ENCODE measurements at places on chromosomes 3 and 15.

GRCh38 chr15:89143503-89144162 lies 55.4 kb downstream of the ABHD2 start:
- peak; percentile 73 for DNase-seq

- no peak for DNase-seq
Measured at GRCh38 chr3:86887876-86888275, 103.1 kb downstream of the VGLL3 start.

GRCh38 chr15:55084216-55084615 lies 112.5 kb downstream of the RSL24D1 start:
- no peak for DNase-seq

DNA sequence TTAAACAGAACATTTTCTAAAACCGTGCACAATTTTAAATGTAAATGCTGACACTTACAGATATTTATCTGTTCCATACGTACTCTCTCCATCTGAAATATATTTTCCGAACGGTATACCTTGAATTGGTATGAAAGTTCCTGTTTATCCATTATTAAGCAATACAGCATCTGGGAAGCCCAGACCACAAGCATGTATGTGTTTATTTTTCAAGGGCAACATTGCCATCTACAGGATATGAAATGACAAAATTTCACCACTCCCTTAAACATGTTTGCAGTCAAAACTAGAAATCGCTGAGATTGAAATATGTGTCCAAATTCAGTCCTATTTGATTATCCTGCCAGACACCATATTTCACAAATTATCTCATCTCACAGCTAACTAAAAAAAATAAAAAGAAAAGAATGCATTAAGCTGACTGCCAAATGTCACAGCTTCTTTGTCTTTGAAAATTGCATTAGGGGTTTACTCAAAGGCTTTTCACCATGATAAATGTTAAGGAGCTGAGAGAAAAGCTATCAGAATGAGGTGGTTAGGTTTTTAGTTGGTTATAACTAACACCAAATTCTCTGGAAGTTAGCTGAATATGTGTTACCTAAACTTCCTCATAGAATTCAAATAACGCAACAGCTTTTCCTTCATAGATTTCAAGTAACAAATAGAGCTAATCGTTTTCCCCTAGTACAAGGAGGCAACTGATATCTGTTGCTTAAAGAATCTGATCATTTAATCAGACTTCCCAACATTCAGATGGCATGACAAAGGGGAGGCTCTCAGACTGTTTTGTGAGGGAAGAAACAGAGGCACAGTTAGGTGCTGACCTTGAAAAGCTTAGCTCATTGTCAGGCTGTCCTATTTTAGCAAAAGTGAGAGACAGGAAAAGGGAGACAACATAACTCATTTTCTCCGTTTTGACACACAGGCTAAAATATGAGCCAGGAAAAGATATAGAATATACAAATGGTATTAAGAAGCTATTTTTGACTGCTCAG lies 533.1 kb downstream of the TBL1XR1 start:
- DNase-seq, result peak; percentile 74

DNA sequence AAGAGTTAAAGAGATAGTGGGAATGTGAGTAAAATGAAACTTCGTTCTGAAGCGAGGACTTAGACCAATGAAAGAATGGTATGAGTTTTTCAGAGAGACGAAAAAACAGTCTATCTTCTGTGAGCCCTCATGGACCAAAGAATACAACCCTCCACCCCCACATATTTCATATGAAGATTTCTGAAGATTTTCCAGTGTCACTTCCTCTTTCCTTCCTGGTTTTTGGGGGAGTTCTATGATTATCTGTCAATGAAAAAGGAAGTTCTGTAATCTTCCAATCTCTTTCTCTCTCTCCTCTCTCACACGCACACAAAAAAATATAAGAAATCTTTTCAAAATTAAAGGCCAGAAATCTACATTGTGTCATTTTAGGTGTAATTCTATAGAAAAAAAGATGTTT lies 27.7 kb downstream of the CMSS1 start:
- no peak for DNase-seq

GRCh38 chr15:60301024-60301423 lies 96.8 kb downstream of the ANXA2 start:
- peak; percentile 12 for DNase-seq

DNA sequence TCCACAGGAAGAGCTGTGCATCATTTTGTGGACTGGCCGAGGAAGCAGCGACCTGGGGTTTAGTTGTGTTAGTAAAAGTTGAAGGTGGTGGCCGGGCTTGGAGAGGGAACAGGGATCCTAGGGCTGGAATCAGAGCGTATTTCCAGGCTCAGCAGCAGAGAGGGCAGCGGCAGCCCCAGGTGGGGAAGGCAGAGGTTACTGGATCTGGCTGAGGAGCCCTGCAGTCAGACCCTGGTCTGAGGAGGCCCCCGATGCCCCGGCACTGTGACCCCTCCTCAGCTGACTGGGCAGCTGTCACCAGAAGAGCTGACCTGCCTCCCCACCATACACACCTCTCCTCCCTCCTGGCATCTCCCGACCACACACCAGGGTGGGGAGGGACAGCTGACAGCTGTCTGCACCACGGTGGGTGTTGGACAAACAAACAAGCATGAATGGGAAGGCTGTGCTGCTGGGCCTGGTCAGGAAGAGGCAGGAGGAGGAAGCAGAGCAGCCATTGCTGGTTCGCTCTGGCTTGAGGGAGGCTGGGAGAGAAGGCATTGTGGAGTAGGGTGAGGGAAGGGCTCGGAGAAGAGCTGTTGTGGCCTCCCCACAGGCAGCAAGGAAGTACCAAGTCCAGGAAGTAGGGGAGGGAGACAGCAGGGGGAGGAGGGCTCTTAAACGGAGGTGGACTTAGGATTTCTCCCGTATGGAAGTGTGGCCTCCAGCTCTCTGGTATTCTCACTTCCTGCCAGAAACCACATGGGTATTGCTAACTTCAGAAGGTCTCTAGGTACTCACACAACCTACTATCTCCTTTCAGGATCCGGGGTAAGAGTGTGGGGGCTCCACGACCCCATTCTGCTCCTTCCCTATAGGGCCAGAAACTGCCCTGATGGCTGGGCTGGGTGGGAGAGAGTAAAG lies 49.5 kb upstream of the HACD2 start:
- peak; percentile 36 for DNase-seq

GRCh38 chr3:133441867-133442270 lies 42.0 kb downstream of the BFSP2 start:
- DNase-seq, result no peak

- no peak for DNase-seq
Measured at GRCh38 chr3:72034986-72035385, 250.0 kb upstream of the PROK2 start.

GRCh38 chr15:42704492-42704926 lies 32.4 kb downstream of the CDAN1 start:
- DNase-seq, result peak; percentile 70

GRCh38 chr3:61932499-61932898 lies 371.1 kb downstream of the PTPRG start:
- DNase-seq, result no peak

DNA sequence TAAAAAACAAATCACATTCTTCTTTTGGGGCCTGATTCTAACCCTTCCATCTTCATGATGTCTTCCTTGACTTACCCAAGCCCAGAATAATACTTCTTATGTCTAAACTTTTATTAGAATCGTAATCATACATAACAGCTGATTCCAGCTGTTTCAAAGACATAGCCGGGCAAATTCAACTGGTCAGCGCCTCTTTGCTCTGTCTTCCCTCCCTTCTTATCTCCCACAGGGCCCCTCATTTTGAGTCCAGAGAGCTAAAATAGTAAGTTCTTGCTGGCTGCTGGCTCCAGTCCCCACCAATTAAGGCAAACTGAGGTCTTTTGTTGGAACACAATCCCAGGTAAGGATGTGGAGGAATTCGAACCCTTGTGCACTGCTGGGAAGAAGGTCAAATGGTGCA lies 108.6 kb downstream of the ADCY5 start:
- DNase-seq, result no peak

DNA sequence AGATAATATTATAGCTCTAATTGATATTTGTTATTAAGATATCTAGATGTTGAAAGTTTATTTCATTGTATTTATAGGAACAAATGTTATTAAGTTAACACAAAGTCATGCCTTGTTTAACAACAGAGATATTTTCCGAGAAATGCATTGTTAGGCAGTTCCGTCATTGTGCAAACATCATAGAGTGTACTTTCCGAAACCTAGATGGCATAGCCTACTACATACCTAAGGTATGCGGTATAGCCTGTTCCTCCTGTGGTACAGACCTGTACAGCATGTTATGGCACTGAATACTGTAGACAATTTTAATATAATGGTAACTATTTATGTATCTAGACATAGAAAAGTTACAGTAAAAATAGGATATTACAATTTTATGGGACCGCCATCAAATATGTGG lies 114.3 kb downstream of the NAALADL2 start:
- DNase-seq, result no peak

DNA sequence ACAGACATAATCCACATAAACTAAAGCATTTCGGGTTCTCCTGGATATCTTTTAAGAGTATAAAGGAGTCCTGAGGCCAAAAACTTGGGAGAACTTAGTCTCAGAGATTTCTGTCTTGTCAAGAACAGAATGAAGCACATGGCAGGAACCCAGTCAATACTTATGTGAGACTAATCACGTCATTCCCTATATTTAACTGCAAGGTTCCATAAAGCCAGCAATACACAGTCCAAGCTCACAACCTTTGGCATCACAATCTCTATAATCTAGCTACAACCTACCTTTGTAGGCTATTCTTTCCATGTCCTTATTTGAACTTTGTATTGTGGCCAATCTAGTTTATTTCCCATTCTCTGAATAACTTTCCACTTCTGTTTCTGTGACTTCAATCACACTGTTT lies 68.9 kb upstream of the CSPG5 start:
- no peak for DNase-seq

- peak; percentile 57 for DNase-seq
Measured at GRCh38 chr3:183253528-183254486, 754 bp downstream of the B3GNT5 start.

- DNase-seq, result peak; percentile 51
Measured at GRCh38 chr15:32919749-32920414, 202.1 kb downstream of the GREM1 start.

GRCh38 chr15:27486683-27487647 lies 516.0 kb downstream of the GABRG3 start:
- DNase-seq, result no peak

DNA sequence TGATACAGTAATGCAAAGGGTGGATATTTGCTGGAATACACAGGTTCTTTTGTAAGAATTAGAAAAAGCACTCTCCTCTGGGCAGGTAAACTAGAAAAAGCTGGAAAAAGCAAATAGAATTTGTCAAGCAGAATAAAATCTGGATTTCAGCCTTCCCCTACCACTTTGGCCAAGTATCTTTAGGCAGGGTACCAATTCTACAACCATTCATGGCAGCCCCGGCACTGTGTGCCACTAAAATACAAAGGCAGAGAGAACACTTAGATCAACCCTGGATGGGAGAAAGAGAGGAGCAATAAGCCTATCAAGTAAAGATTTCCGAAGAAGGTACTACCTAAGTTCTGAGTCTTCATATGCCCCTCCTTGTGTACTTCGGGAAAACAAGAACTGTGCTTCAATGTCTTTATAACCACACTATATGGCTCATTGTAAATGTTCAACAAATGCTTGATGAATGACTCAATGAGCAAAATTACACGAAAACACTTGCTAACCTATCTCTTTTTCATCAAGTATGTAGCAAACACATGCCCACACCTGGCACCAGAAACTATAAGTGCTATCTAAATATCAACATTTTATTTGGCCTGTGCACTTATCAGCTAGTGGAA lies 20.8 kb downstream of the STAG1 start:
- no peak for DNase-seq

Data from M059J (cell line).